T-helper 1 cell (primary cell): ENCODE measurements at places on chromosomes 16 and 17.

- no peak for DNase-seq
Measured at GRCh38 chr17:1729966-1730325, 5.4 kb downstream of the WDR81 start.

- DNase-seq = peak; percentile 61
Measured at GRCh38 chr17:42183741-42184711, 1.2 kb downstream of the HCRT start.

DNA sequence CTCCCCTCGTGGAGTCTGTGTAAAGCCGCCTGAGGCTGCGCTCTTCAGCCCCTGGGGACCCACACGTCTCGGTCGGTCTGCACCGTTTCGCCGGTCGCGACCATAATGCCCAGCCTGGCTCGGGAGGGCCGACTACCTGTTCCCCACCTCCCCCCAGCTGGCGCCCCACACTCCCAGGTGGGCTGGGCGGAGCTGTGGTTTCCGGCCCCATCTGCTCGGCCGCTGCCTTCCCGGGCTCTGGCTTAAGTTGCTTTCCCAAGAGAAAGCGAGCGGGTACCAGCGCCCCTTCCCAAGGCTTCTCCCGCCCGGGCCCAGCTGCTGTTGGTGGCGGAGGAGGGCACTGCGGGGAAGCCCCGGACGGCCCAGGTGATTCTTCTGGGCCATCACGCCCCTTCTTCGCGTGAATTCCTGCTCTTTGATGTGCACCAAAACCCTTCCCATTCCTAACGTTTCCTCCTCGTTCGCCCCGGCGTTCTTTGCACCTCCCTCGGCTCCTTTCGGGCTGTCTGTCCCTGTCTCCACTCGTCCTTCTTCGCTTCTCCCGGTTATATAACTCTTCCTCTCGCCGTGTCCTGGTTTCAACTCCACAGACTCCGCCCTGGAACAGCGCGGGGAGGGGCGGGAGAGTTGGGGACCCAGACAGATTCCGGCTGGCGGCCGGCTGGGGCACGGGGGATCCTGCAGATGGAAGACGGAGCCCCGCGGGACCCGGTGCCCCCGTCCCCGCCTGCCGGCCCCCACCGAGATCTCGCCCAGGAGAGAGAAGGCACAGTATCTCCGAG lies 2.0 kb downstream of the KDM6B start:
- DNase-seq = peak; percentile 55

DNA sequence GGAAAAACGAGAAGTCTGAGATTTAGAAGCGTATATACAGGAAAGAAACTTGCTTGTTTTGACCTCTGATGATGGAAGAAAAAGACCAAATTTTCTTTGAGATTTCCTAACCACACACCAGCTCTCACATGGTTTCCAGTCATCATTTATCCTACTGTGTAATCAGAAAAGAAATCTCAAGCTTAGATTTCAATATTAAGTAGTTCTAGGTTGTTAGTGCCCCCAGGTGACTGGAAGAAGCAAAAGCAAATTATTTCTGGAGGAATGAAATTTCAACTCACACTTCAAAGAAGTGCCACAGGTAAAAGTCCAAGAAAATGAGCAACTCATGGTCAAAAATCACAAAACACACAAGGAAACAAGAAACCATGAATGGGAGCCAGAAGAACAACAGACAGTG lies 51.8 kb upstream of the KDM6B start:
- no peak for DNase-seq

- DNase-seq = no peak
Measured at GRCh38 chr16:69798466-69798865, 36.3 kb downstream of the WWP2 start.

- no peak for DNase-seq
Measured at GRCh38 chr16:83520596-83520995, 287.2 kb upstream of the HSBP1 start.

DNA sequence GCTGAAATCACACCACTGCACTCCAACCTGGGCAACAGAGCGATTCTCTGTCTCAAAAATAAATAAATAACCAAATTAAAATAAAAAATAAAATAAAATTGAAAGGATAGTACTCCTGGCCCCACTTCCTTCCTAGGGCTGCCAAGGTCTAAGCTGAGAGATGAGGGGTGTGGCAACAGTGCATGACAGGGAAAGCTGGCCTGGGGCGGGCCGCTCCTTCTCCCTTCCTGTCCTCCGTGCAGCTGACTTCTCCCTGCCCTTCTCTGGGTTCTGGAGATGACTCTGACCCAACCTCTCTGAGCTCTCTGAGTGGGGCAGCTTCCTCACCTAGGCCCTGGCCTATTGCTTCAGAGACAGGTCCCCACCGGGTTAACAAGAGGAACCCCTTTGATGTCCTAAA lies 8.7 kb upstream of the SLC25A39 start:
- DNase-seq = no peak

GRCh38 chr17:37247825-37248224 lies 128.0 kb upstream of the C17orf78 start:
- no peak for DNase-seq

DNA sequence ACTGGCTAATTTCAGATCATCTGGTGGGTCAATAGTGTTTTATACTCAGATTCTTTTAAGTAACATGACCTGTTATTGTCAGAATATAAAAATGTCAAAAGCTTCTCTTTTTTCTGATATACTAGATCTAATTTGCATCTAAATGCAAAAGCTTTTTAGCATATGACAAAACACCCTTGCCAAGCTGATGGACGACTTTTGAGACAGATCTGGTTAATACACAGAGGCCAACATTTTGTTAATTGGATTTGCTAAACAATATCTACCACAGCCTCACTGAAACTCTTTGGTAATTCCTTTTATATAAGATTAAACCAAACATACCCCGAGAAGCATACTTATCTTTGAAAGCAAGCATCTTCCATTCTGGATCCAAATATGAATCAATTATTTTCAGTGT lies 10.3 kb upstream of the NOL11 start:
- DNase-seq = no peak

DNA sequence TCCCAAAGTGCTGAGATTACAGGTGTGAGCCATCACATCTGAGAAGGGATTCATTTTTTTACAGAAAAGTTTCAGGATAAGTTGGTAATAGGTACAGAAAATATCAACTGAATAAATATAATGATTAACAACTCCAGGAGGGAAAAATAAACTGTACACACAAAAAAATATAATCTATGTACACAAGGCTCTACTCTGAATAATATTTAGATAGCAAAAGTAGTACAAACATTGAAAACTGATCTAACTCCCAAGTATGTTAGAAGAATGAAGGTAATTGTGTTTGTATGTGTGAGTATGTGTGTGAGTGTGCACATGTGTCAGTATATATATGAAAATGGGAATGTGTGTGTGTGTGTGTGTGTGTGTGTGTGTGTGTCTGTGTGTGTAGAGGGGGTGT lies 20.4 kb downstream of the TUBD1 start:
- DNase-seq = no peak

GRCh38 chr17:337866-338265 lies 14.7 kb downstream of the RPH3AL start:
- DNase-seq = no peak

DNA sequence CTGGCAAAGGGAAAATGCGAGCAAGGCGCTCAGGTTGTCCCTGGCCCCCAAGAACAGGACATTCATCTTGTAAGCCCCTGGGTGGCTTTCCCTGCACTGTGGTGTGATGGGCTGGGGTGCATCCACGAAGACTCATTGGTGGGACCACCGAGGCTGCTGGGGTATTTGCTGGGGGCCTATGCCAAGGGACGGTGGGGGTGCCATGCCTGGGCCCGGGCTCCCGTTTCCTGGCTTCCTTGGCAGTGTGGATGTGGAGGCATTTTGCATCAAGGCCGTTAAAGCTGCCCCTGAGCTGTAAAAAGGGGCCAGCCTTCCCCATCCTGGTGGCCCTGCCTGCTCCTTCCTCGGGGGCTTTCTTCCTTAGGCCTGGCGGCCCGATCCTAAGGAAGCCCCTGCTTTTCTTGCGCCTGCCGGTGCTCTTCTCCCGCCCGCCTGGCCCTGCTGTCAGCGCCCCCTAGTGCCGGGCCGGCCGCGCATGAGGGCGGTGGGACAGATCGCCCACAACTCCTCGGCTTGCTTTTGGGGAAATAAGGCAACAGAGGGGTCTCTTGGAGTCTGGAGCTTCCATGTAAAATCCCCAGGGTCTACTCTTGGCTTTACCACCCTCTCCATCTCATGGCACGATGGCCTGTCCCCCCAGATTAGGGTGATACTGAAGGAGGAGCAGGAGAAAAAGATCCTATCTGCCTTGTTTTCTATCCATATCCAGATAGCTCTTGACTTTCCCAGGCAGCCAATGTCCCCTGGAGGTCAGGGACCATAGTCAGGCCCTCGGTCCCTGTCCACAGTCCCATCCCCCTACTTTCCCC lies 9.8 kb upstream of the TBX2 start:
- no peak for DNase-seq

DNA sequence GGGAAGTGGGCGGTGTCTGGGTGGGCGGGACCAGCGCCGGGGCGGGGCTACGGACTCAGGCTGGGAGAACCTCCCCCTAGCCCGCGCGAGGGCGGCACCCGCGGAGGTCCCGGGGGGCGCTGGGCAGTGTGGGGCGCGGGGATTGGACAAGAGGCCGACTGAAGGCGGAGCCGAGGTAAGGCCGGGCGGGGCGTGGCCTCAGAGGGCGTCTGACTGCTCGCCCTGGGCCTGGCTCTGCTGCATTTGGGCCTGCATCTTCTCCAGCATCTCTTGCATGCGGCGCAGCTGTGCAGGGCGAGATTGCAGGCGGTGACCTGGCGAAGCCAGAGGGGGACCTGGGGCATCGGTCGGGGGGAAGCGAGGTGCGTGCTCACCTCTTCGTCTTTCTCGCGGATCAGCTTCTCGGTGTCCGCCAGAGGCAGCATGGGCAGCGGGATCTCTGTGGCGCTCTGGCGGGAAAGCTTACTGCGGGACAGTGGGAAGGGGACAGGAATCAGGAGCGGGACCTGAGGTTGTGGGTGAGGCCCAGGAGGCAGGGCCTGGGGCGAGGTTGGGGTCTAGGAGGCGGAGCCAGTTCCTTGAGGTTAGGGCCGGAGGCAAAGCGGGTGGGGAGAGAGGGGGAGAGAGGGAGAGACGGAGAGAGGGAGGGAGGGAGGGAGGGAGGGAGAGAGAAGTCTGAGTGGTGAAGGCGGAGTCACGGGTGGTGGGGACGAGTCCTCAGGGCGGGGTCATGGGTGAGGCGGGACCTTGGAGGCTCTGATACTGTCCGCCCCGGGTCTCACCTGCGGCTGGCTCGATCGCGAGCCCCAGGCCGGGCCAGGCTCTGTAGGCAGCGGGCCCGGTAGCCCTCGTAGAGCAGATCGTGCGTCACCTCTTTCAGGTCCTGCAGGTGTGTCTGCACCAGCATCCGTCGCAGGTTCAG lies 3.9 kb downstream of the SEPTIN1 start:
- DNase-seq = peak; percentile 99

DNA sequence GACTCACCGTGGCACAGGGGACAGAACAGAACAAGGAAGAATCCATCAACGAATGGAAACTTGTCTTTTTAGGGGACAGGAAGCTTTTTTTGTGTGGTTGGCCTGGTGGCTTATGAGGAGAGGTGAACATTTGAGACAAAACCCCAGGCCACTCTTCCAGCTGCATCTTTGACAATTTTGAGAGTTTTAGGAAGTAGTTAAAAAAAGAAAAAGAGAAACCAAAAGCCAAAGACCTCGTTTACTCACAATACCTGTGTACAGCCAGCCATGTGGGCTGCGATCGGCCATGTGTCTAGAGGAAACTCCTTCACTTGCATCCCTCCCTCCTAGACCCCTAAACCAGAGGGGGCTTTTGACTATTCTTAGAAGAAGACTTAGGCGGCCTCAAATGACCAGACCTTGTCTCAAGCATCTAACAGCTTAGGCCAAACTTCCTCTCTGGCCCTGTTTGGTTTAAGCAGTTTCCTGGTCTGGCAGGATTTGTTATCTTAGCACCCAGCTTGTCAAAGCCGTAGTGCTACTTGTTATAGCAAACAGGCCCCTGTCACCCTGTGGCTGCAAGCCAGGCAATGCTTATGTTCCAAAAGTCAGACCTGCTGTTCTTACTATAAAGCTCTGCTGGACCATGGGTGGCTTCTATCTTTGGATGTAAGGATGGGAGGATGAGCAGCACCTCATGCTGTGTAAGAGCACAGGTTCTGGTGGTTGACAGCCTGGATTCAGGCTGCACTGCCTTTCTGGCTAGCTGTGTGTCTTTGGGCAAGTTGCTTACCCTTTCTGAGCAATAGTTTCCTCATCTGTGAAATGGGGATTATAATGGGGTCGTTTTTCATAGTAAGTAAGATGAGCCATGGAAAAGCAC lies 17.7 kb downstream of the KSR1 start:
- peak; percentile 43 for DNase-seq

DNA sequence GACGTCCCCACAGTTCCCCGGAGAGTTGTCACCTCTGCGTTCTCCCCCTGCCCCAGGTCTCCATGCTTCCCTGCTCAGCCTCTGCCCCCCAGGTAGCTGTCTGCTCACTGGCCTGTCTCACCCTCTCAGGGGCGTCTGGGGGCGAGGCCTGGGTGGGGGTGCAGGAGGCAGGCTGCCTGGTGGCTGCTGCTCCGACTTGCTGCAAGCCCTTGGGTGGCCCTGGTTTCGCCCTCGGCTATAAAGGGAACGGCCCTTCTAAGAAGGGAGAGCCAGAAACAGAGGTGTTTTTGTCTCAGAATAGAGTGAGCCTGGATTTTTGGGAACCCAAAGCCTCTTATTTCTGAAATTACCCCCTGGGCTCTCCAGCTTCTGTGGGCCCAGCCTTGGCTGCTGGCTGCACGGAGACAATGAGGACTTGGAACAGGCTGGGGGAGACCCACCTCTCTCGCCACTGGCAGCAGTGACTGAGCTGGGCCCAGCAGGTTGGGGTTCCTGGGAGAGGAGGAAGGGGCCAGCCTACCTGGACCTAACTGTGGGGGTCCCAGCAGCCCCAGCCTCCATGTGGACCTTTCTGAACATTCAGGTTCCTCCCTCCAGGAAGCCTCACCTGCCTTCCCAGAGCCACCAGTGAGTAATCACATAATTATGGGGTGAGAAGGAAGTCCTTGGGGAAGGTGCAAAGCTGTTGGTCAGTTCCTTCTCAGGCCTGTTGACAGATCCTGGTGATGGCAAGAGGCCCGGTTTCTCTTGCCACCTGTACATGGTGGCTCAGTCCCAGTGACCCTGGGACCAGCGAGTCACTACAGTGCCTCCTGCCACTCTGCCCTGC lies 15.5 kb upstream of the SPNS2 start:
- no peak for DNase-seq

- DNase-seq = no peak
Measured at GRCh38 chr16:73106329-73107034, 58.6 kb upstream of the ZFHX3 start.

- DNase-seq = no peak
Measured at GRCh38 chr16:275786-276232, at the start of gene RGS11. RGS11 (minus strand) TSS chr16:275944; CDS start chr16:275911, 33 bp downstream.

- DNase-seq = no peak
Measured at GRCh38 chr17:58944166-58944565, 162.5 kb downstream of the TRIM37 start.

DNA sequence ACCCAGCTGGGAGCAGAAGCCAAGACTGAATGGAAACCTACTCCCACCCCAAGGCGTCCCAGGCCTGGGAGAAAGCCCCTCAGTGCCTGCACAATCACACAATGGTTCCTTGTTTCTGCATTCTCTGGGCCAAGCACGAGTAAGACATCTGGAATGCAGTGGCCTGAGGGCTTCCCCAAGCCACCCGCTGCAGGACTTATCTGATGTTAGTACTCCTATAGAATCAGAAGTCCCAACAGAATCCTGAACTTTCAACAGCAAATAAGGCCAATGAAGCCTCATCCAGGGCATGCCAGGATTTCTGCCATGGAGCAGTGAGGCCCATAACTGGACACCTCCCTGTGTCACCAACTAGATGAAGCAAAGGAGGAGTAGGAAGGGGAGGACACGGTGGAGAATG lies 28.6 kb downstream of the MYO18A start:
- no peak for DNase-seq
